ENCODE measurements at places on chromosomes 12 and 14.

GRCh38 chr14:36818794-36819384 lies 157.2 kb downstream of the PAX9 start:
- DNase-seq = no peak

DNA sequence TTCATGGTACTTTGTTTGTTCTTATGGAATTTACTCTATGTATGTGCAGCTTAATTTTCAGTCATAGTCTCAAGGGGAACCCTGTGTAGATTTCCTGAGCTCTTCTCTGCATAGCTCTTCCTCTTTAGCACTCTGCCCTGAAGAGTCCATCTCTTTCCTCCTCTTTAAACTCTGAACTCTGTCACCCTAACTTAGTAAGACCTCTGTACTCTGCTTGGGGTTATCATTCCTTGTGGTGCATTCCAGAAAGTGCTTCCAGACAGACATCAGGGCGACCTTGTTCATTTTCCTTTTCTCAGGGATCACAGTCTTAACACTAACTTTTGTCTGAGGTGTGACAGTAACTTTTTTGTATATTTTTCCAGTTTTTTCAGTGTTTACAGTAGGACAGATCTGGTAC lies 179.3 kb downstream of the RAD51B start:
- no peak for DNase-seq

GRCh38 chr12:103779410-103780092 lies 61.5 kb downstream of the NT5DC3 start:
- DNase-seq = no peak

DNA sequence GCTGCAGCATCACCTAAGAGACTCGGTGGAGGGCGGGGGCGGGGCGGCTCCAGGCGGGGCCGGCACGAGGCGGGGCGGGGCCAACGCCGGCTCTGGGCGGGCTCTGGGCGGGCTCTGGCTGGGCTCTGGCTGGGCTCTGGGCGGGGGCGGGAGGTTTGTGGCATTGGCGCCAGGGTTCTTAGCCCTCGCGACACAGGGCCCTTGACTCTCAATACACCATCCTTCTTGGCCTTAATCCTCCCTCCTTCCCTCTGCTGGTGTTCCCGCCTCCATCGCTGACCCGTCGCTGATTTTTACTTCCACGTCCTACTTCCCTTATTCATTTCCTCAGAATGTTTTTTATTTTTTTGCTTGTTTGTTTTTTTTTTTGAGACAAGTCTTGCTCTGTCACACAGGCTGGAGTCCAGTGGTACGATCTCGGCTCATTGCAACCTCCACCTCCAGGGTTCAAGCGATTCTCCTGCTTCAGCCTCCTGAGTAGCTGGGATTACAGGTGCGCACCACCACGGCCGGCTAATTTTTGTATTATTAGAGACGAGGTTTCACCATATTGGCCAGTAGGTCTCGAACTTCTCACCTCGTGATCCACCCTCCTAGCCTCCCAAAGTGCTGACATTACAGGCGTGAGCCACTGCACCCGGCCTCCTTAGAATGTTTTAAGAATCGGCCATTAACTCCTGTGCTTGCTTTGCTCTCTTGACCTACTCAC lies at the start of gene BLTP3B:
BLTP3B (minus strand) TSS at position 24 of the 709 bp plus-strand sequence. CDS start 239 bp downstream, outside the sequence.
- no peak for DNase-seq

- peak; percentile 15 for DNase-seq
Measured at GRCh38 chr12:5259523-5259922, 172.4 kb upstream of the NTF3 start.

Measured in BJ (cell line).